CD8-positive, alpha-beta memory T cell (primary cell): ENCODE measurements at places on chromosomes 2 and 18. TPM values are rescaled to one million over a fixed set of nuclear protein-coding genes. Genes with fewer than 3 reads are reported as not detected.

LAMA3 gene
- total RNA-seq: not detected

ACMSD gene
- not detected for total RNA-seq

ACADL gene
- not detected for total RNA-seq

NOSTRIN gene
- not detected for total RNA-seq

HOXD12 gene
- total RNA-seq: not detected

ACTG2 gene
- not detected for total RNA-seq

G6PC2 gene
- not detected for total RNA-seq

GKN1 gene
- total RNA-seq: not detected

TEX44 gene
- total RNA-seq: not detected

CCDC138 gene
- total RNA-seq: 16.2 TPM

SATB2 gene
- total RNA-seq: 0.13 TPM

SULT1C4 gene
- total RNA-seq: not detected

SOCS6 gene
- 1.0 TPM for total RNA-seq

FAM110C gene
- 0.48 TPM for total RNA-seq

GALM gene
- 107 TPM for total RNA-seq

ABCG8 gene
- total RNA-seq: not detected

SIX3 gene
- not detected for total RNA-seq

GRB14 gene
- not detected for total RNA-seq
